ENCODE measurements at places on chromosomes 16 and 17.

DNA sequence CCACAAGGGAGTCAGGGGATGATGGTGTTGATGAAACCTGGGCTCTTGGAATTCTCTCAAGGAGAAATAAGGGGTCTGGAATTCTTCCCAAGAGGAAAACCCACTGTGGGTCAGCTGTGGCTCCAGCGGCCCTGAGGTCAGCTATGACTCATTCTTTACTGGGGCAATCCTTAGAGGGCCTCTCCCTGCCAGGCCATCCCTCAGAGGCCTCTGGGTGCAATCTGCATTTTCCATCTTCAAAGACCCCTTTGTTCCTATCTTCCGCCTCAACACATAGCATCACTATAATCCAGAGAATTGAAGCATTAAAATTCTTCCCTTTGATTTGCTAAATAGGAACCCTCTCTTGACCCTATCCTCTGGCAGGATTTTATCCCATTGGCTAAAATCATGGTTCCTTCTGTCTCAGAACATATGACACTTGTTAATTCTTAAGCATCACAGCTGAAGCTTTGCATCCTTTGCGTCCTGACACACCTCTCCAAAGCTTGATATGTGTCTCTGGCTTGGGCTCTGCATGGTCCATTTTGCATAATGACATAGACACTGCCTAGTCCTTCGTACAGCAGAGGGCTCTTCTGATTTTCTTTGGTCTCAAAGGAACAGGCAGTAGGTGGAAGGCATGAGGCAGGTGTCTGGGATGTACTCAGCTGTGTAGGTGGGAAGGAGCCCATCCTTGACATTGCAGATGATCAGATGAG lies 4.4 kb upstream of the KRT37 start:
- no peak for DNase-seq

DNA sequence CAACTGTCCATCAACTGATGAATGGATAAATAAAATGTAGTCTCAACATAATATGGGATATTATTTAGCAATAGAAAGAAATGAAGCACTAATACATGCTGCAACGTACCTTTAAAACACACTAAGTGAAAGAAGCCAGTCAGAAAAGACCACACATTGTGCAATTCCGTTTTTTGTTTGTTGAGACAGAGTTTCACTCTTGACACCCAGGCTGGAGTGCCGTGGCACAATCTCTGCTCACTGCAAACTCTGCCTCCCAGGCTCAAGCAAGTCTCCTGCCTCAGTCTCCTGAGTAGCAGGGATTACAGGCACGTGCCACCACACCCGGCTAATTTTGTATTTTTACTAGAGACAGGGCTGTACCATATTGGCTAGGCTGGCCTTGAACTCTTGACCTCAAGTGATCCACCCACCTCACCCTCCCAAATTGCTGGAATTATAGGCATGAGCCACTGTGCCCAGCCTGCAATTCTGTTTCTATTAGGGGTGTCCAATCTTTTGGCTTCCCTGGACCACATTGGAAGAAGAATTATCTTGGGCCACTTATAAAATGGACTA lies 40.1 kb downstream of the SCNN1B start:
- DNase-seq = no peak

DNA sequence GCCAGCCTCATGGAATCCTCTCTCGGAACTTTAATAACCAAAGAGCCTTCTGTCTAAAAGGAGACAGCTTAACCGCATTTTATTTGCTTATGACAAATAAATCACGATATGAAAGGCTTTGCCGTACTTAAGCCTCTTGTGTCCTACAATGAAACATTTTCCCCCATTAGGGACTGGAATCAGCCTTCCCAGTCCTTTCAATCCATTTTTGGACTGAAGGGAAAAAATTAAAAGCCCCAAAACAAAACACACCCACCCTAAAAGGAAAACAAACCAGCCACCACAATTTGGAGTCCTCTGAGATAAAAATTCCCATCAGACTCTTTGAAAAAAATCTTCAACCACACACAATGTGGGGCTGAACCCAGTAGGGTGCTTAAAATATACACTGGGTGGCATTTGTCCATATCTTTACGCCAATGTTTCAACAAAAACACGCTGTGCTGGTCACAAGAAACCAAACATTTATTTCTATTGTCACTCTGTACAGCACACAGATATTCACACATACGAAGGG lies 3.0 kb downstream of the HOXB4 start:
- no peak for DNase-seq

- DNase-seq = no peak
These were observed at the start of gene PRCD for GRCh38 chr17:76539631-76540271. Gene PRCD (plus strand): TSS chr17:76540044. CDS start chr17:76540142, 98 bp downstream.

GRCh38 chr17:68794636-68795434 lies 160.4 kb downstream of the ABCA8 start:
- peak; percentile 53 for DNase-seq
